Stimulated activated CD4-positive, alpha-beta T cell treated with anti-CD3 and anti-CD28 coated beads, TNF-alpha, amount 100 ng/mL, for 4 hours (primary cell): ENCODE measurements at places on chromosomes 7 and 10.

- no peak for DNase-seq
Observed at GRCh38 chr10:49568235-49568634, 29.3 kb upstream of the ERCC6 start.

GRCh38 chr7:126637538-126637937 lies 615.2 kb downstream of the GRM8 start:
- no peak for DNase-seq

DNA sequence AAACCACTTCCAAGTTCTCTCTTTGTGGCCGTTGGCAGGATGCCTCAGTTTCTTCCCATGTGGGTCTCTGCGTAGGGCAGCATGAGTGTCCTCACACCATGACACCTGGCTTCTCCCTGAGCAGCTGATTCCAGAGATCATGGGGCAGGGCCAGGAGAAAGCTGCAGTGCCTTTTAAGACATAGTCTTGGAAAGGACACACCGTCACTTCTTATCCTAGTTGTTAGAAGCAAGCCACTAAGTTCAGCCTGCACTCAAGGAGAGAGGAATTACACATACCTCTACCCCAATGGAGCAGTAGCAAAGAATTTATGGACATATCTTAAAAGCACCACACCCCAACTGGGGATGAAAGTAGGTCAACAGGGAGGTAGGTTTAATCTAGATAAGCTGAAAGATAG lies 16.4 kb downstream of the NODAL start:
- DNase-seq = no peak

GRCh38 chr7:112089551-112089950 lies 116.6 kb downstream of the DOCK4 start:
- DNase-seq = no peak

DNA sequence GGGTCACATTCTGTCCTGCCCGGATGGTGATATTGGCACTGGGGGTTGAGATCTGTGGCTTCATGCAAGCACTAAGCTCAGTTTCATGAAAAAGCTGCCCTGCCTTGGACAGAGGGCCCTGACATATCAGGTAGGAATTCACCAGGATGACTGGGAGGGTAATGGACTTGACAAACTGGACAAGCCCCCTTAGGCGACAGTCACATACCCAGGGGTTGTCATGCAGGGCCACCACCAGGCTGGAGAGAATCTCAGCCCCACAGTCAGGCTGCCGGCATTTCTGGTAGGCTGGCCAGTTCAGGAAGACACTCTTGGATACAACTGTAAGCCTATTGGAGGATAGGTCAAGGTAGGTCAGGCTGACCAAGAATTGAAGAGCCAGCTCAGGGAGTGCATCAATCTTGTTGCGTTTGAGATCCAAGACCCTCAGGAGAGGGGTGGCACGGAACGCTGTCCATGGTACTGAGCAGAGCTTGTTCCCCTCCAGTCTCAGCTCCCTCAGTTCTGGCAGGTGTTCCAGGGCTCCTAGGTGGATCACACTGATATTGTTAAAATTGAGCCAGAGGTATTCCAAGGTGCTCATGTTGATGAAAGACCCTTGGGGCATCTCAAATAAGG lies 824 bp downstream of the LRIT2 start:
- no peak for DNase-seq

DNA sequence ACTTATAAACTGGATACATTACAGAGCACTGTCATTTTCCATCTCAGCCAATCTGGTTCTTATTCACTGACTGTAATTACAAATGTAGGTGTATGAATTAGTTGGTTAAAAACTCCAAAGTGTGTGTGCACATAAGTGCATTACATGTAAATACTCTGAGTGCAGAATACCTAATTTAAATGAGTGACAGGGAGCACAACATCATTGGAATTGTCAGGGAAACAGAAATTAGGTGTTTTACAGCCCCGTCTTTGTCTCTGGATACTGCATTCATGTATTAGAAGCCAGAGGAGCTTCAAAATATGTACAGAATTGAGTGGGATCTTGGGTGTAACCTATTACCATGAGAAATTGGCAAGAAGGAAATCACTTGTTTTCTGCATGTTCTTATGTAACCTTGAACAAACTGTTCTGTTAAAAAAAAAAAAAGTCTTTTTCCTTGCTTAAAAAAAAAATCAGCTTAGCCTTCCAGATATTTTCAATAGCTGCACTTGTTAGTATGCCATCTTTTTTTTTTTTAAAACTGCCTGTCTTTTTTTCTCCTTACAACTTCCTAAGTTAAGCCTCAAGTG lies 31.1 kb downstream of the CELF2 start:
- no peak for DNase-seq

DNA sequence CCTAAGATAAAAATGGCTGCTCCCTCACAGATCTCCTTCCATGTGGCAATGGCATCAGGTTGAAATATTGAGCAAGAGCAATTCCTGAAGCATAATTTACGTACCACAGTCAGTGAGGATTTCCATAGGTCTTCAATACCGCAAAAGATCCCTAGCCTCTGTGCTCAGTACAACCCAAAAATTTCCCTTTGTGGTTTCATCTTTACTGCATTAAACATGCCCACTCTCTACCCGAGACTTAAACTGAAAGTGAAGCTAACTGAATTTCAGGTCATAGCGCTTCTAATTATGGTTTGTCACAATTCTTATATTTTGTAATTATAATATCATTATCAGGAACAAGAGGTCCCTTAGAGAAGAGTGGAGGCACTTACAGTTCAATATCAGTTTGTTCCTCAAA lies 1071.1 kb downstream of the XPNPEP1 start:
- no peak for DNase-seq

DNA sequence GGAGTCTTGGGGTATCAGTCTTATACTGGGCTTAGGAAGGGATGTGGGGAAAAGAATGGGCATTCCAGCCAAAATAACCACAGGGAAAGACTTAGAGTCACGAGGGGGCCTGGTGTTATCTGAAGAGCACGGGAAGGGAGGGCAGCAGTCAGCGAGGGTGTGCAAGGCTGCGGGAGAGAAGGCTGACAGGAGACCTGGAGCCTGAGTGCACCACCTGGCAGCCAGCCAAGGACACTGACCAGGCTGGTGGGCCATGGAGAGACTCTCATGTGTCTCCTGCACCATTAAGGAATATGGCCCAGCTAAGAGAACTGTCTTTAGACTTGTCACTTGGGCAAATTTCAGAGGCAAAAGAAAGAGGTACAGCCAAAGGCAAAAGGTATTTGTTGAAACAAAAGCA lies 69.6 kb downstream of the PKD1L1 start:
- DNase-seq = no peak

- DNase-seq = peak; percentile 19
Observed at GRCh38 chr7:76260171-76260703, 42.2 kb upstream of the HSPB1 start.

DNA sequence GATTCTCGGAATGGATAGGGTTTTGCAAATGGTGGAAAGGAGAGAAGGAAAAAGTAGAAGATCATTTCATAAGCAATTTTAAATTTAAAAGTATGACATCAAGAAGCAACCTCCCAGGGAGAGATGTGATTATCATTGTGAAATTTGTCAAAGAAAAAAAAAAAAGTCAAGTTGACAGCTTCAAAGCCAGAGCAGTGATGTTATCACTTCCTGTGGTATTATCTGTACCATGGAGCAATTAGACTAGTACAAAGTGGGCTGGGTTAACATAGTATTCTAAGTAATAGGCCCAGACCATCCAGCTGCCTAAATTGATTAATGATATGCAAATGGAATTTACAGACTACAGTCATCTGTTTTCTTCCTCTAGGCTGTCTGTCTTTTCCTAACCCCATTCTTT lies 84.0 kb upstream of the NPY start:
- no peak for DNase-seq

DNA sequence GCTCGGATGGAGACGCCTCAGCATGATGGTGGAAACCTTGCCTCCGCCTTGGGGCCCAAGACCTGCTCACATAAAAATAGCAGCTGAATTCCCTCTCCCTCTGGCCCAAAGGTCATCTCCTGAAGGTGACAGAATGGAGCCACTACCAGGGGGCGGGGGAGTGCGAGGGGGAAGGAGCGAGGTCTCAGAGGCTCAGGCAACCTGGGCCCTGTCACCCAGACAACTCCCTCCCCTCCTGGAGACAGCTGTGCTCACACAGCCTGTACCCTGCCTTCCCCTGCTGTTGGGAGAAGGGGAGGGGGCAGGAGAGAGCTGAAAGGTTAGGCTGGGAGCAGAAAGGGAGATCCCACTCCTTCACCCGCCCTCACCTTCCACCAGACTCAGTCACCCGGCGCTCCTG lies 173.0 kb upstream of the RHEB start:
- no peak for DNase-seq

GRCh38 chr7:91311839-91312238 lies 47.6 kb downstream of the FZD1 start:
- no peak for DNase-seq

- no peak for DNase-seq
Observed at GRCh38 chr10:91887272-91888076, 21.8 kb downstream of the FGFBP3 start.

DNA sequence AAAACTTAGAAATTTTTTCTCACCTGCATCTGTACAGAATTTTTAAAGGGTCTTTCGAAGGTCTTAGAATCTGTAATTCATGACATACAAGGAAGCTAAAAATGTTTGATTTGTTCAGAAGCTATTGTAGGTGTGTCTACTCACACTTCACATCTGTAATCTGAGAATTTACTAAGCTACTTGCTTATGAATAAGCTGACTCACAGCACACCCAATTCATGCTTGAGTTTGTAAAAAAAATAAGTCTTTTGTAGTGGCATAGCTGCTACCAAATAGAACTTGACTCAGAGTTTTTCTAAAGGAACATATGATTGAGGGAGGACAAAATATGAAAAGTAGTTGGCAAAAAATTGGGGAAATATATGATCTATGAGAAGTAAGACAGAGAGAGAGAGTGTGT lies 12.7 kb upstream of the AGR2 start:
- no peak for DNase-seq

- DNase-seq = no peak
Observed at GRCh38 chr10:122466951-122467381, 5.6 kb downstream of the HTRA1 start.

- no peak for DNase-seq
Observed at GRCh38 chr7:76997381-76998284, 34.5 kb downstream of the SPDYE17 start.

- no peak for DNase-seq
Observed at GRCh38 chr7:116426428-116427156, 72.9 kb upstream of the CAV2 start.

DNA sequence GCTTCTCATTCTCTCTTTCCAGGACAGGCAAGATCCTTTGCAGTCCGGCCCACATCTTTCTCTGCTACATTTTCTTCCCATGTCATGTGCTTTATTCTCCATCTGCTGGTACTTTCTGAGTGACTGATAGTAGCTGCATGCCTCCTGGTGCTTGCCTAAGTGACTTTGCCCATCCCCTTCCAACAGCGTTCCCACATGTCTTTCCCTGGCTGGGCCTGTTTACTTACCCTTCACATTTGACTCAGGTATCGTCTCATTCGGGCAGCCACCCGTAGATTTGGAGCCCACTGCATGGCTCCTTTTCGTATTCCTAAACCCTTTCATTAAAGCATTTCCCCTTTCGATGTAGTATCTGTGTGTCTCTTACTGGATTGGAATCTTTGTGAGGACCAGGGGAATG lies 24.6 kb downstream of the TYW1 start:
- no peak for DNase-seq

GRCh38 chr10:106618646-106619045 lies 545.9 kb downstream of the SORCS1 start:
- no peak for DNase-seq

DNA sequence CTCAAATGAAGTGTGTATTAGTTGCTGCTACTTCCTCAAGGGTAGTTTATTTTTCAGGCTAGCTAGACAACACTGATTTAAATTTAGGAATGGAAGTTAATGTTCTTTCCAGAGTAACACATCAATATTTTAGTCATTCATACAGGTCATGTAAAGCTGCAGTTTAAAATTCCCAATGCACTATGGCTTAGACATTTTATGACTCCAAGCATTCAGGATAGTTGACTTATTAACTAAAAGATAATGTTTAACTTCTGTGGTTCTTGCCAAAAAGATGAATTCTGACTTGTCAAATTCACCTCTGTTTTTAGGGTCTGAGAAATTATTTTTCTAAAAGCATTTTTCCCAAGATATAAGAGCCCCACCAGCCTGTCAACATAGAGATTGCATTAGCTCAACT lies 131.9 kb downstream of the TFPI2 start:
- DNase-seq = no peak

- DNase-seq = no peak
Observed at GRCh38 chr7:101578552-101578951, 50.5 kb downstream of the MYL10 start.

DNA sequence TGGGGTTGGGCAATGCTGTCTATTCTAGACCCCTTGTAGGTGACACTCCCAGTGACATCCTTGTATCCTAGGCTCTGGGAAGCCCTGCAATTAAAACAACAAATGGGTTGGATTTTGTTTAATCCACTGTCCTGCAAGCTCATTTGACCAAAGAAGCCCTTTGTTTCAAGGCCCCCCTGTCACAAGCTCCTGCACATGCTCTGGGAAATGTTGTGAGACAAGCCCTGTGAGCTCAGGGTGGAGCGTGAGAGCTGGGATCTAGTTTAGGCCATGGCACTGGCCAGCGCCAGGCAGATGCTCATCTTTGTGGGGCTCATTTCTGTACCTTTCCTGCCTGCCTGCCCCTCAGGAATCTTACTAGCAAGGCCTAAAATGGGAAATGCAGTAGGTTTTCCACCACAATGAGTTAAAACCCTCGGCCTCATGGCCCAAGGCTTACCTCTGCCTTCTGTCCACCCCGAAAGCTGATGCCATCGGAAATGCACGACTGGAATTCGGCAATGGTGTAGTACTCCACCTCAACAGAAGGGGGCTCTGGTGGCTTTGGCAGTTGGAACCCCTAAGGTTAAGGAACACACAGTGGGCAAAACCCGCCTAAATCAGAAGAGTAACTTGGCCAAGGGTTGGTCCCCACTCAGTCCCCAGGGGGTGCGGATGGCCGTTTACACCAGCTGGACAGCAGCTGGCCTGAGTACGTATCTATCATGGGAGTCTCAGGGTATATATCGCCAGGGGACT lies 112.0 kb downstream of the NEURL1 start:
- DNase-seq = no peak

DNA sequence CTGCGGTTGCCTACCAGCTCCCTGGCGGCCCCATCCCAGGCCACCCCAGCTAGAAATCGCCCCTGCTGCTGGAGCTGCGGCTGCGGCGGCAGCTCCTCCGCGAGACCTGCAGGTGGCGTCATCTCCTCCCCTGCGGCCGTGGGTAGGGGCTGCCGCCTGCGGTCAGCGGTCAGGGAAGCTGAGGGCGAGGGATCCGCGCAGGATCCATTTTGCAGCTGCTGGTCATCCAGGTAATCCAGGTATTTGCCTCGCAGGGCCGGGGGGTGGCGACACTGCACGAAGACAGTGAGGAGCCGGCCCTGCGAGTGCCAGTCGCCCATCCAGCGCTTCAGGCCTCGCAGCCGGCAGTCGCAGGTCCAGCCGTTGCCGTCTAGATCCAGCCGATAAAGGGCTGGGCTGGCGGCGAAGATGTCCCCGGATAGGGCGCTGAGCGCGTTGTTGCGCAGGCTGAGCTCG lies 1.5 kb downstream of the TRIL start:
- DNase-seq = no peak

- no peak for DNase-seq
Observed at GRCh38 chr7:18829858-18830285, 287.6 kb downstream of the TWIST1 start.

GRCh38 chr10:79252971-79253370 lies 94.3 kb upstream of the PPIF start:
- DNase-seq = no peak
